ENCODE measurements at places on chromosomes 13 and 19.

- DNase-seq = peak; percentile 92
These were observed 10.4 kb downstream of the SBK2 start for GRCh38 chr19:55526216-55527196.

GRCh38 chr13:51937320-51938290, 73.6 kb downstream of the ATP7B start:
- no peak for DNase-seq

GRCh38 chr13:52001120-52001731, 10.0 kb downstream of the ATP7B start:
- peak; percentile 71 for DNase-seq

DNA sequence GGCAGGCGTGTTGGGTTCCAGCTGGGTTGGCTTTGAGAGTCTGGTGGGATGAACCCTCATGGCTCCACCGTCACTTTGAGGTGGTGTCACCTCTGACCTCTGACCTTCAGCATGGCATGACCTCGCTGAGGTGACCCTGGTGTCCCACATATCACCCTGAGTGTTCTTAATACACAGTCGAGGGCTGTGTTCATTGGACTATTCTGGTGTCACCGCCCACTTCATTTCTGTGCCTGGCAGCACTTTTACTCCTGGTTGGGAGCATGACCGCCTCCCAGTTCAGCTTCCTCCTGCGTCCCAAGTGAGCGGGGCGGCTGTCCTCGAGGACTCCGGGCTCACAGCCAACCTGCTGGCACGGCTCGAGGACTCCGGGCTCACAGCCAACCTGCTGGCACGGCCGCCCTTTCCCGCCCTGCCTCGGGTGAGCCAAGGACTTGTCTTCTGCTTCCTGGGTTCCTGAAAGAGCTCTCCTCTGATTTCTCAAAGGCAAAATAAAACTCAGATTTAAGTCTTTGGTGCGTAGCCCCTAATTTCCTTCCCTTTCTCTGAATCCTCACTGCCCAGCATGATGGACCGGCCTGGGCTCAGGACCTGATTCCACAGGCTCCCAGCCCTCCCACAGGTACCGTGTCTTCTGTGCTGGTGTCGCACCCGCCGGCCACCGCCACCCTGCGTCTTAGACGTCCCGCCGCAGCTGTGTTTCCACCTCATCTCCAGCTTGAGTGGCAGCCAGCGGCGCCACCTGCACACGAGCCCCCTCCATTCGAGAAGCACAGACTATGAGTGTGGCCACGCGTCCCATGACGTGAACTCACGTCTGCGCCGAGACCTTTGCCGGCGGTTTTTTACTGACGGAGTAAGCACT, 10.4 kb downstream of the ATP4B start:
- peak; percentile 9 for DNase-seq

DNA sequence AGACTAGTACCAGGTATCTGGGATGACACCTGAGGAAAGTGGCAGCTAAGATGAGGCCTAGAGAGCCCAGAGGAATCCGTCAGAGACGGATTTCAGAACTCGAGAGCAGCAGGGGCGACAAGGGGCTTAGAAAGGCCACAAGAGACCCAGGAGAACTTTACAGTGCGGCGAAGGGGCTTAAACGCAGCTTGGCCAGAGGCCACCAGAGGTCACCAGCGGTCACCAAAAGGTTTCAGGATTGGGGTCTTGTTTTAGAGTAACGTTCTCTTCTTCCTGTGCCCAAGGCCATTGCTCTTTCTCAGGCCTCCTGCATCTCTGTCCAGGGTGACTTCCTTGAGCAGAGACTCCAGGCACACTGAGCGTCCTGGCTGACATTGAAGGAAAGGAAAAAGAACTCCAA, 2.2 kb downstream of the ZSCAN22 start:
- DNase-seq = no peak

- DNase-seq = peak; percentile 26
These were observed 627.8 kb upstream of the SLC10A2 start for GRCh38 chr13:103694033-103694432.

GRCh38 chr13:55963934-55964333, 1176.8 kb upstream of the PRR20A start:
- DNase-seq = no peak

DNA sequence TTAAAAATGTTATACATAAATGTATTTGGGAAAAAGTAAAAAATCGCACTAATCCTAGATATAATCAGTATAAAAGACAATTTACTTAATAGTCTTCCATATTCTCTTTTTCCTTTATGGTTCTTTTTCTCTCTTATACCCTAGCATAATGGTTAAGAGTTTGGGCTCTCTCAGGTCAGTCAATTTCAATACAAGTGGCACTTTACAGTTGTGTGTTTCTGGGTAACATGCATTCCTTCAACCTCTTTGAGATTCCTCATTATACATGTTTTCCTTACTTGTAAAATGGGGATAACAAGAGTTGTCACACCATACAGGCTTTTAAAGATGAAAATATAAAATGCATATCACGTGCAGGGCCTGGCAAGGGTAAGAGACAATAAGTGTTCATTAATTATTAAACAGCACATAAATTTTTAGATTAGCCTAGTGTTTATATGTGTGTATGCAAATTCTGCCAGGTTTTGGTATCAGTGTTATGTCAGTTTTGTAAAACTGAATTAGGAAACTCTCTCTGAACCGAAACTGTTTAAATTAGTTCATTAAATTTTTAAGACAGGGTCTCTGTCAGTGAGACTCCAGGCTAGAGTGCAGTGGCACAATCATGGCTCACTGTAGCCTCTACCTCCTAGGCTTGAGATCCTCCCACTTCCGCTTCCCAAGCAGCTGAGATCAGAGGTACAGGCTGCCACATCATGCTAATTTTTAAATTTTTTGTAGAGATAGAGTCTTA, 49.8 kb downstream of the ELF1 start:
- DNase-seq = no peak

- DNase-seq = no peak
These were observed 36.6 kb downstream of the PDS5B start for GRCh38 chr13:32622827-32623226.

GRCh38 chr19:601310-601709, 11.6 kb downstream of the HCN2 start:
- DNase-seq = no peak
